Stimulated activated CD4-positive, alpha-beta T cell treated with anti-CD3 and anti-CD28 coated beads, TNF-alpha, amount 100 ng/mL, for 48 hours (primary cell): ENCODE measurements at places on chromosomes 5 and 9.

GRCh38 chr5:102758576-102758975, 3.5 kb downstream of the PAM start:
- no peak for DNase-seq

- DNase-seq = no peak
Measured at GRCh38 chr9:880725-881124, 39.2 kb downstream of the DMRT1 start.

GRCh38 chr9:73089304-73089985, 62.2 kb upstream of the ANXA1 start:
- DNase-seq = no peak

GRCh38 chr5:132013711-132014110, 2.3 kb upstream of the ACSL6 start:
- no peak for DNase-seq

DNA sequence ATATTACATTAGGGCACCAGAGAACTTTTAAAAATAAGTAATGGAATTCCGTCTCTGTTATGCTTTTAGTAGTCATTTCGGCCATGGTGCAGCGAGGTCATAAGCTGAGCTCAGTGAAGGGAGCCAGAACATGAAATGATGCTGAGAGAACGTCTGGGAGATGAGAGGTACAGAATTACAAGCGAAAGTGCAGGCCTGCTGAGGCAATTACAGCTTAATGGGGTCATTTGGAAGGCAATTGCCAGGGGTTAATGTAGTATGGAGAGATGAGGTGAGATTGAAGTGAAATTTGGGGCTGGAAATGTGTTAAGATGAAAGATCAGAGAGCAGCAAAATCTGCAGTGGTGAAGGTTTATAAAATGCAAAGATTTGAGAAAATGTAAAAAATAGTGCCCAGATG, 96.5 kb downstream of the PBX3 start:
- no peak for DNase-seq

DNA sequence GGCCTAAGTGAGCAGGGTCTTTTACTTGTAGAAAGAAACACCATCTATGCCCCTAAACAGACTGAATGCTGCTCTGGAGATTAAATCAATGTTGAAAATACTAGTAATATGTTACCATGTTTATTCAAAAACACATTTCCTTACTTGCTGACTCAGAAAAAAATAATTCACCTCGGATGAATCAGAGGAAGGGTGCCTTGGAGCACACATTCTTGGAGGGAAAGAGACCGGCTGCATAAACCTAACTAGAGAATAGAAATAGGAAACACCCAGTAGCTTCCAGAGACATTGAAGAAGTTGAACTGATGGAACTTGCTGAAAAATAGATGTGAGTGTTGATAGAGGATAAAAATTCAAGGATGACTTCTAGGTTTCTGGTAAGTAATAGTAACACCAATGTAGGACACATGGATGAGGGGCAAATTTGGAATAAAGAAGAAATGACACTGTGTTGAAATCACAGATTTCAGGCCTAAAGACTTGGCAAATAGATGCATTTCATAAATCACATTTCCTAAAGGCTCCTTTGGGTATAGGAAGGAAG, 76.9 kb upstream of the MINAR2 start:
- no peak for DNase-seq

- peak; percentile 32 for DNase-seq
Measured at GRCh38 chr5:157459715-157460599, at the start of gene NIPAL4. NIPAL4 (plus strand) TSS chr5:157460213; CDS start chr5:157460321, 108 bp downstream.

GRCh38 chr5:163889369-163889768, 383.9 kb downstream of the MAT2B start:
- no peak for DNase-seq

- DNase-seq = peak; percentile 43
Measured at GRCh38 chr5:95631991-95632675, 12.2 kb downstream of the GPR150 start.

GRCh38 chr5:14408969-14409586, 172.5 kb upstream of the OTULINL start:
- DNase-seq = no peak

- no peak for DNase-seq
Measured at GRCh38 chr9:137138058-137138721, 764 bp upstream of the GRIN1 start.

- DNase-seq = no peak
Measured at GRCh38 chr5:170791325-170791954, 7.9 kb downstream of the GABRP start.

DNA sequence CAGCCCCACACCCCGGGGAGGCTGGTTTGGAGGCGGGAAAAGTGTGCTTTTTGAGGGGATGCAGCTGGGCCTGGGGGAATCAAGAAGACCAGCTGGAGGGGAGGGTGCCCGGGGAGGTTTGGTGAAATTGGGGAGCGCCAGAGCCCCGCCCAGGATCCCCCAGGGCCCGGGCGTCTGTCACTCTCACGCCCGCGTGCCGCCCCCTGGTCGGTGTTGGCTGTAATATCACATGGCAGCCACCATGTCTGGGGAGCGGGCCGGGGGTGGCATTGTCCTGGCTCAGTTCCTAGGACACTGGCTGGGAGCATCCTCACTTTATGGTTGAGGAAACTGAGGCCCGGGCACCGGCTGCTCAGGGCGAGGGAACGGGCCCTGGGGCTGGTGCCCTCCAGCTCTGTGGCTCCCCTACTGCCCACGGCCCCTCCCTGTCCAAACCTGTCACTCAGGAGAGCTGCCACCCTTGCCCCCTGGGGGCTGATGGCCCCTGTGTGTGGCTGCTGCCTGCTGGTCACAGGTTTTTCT, 27.5 kb downstream of the ASS1 start:
- no peak for DNase-seq

DNA sequence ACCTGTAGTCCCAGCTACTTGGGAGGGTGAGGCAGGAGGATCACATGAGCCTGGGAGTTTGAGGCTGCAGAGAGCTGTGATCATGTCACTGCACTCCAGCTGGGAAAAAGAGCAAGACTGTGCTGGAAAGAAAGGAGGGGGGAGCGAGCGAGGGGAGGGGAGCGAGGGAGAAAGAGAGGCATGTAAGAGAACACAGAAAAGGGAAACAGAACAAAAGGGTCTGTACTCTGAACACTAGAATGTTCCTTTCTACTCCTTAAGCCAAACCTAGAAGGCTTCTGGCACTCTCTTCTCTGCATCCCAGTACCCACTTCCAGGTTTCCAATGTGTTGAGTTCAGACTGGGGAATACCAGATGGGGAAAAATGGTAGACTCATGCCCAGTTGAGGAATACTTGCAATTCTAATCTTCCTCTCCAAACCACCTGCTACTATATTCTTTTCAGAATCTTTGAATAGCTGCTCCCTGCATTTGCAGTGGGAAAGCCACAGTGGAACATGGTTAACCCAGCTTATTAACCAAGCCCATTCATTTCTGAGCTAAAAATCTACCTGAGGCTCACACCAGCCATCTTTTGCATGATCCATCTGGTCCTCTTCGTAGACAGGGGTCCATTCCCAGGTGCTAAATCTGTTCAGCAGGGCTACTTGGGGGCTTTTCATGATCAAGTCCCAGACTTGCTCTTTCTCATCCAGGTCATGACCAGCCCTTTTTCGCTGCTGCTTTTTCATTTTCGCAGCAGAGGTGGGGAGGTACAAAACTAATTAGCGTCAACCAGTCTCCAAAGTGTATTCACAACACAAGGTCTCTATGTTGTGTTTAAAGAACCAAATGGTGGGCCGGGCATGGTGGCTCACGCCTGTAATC, 34.9 kb downstream of the SEMA4D start:
- no peak for DNase-seq

- no peak for DNase-seq
Measured at GRCh38 chr5:66517351-66517750, 78.8 kb upstream of the MAST4 start.

DNA sequence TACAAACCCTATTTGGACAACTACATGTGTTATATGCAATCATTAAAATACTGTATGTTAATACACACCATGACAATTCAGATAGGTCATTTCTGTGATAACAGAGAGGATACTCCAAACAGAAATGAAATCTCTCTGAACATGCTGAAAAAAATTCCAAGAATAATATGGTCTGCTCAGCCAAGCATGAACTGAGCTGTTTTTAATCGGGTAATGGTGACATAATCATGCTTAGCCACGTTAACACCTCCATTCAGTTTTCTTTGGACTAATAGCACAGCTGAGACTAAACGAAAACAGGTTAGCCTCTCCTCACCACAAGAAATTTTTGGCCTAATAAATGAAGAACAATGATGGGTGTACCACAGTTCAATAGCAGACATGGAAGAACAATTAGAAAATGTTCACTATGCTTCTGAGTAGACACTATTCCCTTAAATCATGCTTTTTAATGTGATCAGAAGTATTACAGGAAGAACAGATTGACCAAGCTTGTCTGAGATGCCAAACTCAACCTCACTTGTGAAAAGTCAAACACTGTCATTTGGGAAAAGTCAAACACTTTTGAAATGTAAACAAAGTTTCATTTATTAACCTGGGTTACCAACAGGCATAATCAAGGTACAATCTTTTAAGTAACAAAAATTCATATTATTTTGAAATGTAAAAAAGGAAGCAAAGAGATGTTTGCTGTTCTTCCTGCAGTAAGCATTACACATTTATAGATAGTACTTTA, 19.4 kb downstream of the RAB14 start:
- no peak for DNase-seq

DNA sequence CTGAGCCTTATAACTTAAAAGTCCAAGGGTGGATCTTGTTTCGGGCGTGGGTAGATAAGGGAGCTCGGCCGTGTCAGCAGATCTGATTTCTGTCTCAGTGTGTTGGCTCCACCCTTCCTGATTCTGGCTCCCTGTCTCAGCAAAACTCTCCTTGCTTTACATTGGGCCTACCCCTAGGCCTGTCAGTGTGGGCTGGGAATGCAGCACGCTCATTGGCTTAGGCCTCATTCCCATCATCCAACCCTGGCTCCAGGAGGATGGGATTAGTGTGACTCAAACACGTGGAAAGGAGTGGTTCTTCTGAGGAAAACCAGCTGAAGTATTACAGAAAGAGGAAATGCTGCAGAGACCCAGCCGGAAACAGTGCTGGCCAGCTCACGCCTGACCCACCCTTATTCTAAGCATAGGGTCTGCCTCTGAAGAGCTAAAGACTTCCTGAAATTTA, 59.9 kb downstream of the ZFAND5 start:
- no peak for DNase-seq

DNA sequence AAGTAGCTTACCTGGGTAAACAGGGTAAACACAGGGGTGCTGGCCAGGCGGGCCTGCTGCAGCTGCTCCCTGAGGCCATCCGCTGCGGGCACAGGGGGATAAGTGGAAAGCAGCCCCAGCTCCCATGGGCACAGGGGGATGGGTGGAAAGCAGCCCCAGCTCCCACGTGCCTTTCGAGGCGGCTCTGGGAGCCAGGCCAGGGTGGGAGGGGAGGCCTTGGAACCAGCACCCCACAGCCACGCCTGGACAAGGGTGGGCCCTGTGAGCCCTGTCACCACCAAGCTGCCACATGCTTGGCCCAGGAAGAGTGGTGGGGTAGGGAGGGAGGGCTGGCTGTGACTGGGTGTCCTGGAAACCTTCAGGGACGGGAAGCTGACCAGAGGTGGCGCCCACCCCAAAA, 7.8 kb upstream of the CARD9 start:
- DNase-seq = no peak

DNA sequence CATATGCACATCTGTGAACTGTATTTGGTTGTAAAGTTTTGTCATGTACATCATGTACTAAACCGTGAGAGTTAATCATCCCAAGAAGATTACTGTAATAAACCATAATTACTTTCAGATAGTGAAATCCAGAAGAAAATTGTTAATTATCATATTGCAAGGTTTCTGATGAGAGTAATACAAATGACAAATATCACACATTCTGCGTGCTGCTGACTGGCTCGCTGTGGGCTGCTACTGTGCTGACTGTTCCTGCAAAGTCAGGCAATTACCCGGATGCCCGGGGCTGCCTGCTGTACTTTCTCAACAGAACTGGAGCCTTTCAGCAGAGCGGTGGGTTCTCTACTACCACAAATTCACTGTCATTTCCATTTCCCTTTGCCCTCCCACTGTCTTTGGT, 68.3 kb downstream of the SMARCA2 start:
- no peak for DNase-seq

DNA sequence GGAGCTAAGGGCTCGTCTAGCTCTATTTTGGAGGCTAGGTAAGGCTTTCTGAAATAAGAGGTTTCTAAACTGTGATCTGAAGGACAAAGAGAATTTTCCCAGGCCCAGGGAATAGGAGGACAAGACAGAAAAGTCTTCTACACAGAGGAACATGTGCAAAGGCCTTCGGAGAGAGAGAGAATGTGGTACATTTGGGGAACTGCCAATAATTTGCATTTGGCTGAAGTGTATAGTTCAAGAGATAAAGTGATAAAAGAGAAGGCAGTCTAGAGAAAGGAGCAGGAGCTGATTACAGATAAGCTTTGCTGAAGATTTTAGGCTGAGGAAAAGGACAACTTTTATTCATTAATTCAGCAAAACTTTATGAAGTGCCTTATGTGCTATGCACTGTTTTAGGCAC, 214.4 kb upstream of the ELL2 start:
- DNase-seq = no peak
